SIG-M5 (cell line): ENCODE measurements at places on chromosomes 7 and 10.

- no peak for DNase-seq
These were observed 348.9 kb downstream of the ARL4A start for GRCh38 chr7:13036256-13036780.

GRCh38 chr7:116113310-116113709 lies 82.7 kb upstream of the TFEC start:
- DNase-seq, result no peak

DNA sequence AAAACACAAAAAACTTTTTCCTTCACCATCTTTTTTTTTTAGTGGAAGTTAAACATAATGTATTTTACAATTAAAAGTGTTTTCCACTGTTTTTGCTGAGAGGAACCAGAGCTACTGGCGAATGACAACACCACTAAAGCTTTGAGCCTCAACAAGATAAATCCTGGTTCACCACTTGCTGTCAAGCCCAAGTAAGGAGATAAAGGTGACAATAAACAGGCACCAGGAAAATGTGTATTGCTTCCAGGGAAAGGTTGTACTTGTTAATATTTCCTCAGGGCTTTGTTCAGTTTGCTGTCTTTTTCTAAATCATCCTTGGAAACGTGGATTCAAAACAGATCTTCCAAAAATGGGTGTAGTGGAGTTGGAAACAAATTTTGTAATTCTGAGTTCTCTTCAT lies 109.9 kb upstream of the ANKRD30A start:
- no peak for DNase-seq

- DNase-seq, result no peak
These were observed 28.6 kb upstream of the LAMB4 start for GRCh38 chr7:108158776-108159175.

DNA sequence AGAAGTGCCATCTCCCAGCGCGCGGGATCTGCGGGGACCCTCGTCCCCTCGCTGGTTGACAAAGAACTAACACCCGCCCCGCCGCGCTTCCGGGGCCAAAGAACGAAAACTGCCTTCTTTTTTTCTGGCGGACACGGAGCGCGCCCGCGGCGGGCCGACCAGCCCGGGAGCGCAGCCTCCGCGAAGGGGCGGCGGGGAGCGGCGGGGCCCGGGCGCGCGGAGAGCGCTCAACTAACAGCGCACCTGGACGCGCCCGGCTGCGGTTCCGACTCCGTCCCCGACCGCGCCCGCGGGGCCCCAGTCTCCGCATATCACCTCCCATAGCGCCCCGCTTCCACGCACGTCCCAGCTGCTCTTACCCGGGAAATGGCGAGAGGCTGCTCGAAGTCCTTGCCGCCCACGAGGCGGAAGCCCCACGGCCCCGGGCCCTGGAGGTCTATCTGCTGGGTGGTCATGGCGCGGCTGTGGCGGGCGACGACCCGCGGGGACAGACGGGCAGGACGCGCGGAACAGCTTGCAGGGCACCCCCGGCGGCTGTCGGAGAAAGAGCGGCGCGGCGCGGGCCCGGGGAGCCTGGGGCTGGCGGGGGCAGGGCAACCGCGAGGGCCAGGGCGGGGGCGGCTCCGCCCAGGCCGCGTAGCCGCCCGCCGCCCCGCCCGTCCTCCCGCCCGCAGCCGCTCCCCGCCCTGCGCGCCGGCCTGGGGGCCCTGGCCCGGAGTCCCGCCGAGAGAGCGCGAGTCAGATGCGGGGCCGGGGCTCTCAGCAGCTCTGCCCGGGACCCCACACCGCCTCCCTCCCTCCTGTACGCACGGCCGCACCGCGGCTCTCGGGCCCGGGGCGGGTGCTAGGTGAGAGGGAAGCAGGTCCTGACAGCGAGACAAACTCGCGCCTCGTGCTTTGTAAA lies at the start of gene PDLIM1:
Gene PDLIM1 (minus strand): TSS at position 543 of the 904 bp plus-strand sequence. CDS start 88 bp downstream, at position 455.
- no peak for DNase-seq

- no peak for DNase-seq
These were observed 49.8 kb downstream of the FHIP2A start for GRCh38 chr10:114871379-114871778.

- peak; percentile 29 for DNase-seq
These were observed 754 bp downstream of the GSTO1 start for GRCh38 chr10:104255311-104255981.

GRCh38 chr10:62475551-62475950 lies 101.4 kb downstream of the ZNF365 start:
- DNase-seq, result no peak

DNA sequence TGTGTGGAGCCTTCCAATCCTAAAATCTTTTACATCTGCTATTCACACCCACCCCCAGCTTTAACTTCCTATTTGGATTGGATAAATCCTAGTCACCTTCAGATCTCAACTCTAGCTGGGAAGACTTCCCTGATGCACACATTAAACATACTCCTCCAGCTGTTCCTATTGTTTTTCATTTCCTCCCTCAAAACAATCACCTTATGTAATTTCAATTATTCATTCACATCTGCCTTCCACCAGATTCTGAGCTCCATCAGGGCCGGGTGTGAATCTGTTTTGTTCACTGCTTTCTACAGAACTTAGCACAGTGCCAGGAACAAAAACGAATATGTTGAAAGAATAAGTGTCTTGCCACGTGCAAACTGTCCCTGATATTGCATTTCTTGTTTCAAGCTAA lies 497.4 kb downstream of the PLXDC2 start:
- DNase-seq, result no peak

GRCh38 chr7:15085366-15085765 lies 182.8 kb upstream of the DGKB start:
- no peak for DNase-seq

DNA sequence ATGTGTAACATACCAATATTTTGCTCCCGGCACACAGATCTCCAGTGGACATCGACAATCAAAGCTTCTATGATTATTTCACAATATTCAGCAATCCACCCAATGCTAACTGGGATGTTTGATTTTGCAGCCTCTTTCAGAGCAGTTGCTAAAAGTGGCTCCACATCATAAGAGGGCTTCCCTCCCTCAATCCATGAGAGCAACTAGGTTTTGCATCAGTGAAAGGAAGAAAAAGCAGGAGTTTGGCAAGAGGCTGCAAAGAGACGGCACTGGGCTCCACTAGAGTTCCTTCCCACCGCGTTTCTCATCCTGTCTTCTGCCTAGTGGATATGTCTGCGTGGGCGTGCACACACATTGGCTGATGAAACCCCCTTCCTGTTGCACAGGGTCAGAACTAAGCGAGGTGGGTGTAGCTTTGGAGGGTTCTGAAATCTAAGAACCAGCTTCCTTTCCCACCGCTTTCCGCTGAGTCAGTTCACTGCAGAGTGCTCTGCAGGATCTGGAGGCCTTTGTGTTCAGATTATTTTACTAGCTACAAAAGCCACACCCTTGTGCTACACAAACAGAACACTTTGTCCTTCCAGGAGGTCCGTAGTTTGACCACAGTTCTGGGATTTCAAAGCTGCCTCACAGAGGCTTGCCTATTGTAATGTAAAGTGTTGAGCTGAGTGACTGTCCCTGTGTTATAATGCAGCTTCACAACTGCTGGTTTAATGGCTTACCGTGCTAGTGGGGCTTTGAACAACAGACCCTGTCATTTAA lies 28.1 kb downstream of the ARL4A start:
- peak; percentile 68 for DNase-seq

DNA sequence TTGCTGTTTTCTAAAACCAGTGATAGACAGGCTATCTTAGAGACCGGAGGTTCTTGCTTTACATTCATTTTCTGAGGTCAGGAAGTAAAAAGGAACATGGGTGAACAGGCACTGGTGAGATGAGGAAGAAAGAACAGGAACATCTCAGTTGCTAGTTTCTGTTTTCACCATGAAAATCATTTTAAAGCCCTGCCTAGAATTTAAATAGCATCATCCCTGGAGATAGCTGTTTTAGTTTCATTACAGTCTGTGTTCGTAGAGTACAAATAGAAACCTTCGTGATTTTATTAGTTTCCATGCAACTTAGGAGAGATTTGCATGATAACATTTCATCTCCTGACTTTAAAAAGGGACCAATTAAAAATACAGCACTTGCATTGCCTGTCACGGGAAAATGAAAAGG lies 14.7 kb downstream of the KCNMA1 start:
- DNase-seq, result peak; percentile 32

- no peak for DNase-seq
These were observed 124.5 kb downstream of the LHPP start for GRCh38 chr10:124586142-124586541.

DNA sequence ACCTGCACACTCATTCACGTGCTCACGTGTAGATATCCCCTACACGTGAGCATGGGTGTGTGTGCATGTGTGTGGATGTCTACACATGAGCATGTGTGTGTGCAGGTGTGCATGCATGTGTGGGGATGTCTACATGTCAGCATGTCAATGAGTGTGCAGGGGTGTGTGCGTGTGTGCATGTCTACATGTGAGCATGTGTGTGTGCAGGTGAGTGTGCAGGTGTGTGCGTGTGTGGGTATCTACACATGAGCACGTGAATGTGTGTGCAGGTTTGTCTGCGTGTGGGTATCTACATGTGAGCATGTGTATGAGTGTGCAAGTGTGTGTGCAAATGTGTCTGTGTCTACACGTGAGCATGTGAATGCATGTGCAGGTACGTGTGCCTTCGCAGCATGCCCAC lies 274.8 kb downstream of the PTPRN2 start:
- no peak for DNase-seq

DNA sequence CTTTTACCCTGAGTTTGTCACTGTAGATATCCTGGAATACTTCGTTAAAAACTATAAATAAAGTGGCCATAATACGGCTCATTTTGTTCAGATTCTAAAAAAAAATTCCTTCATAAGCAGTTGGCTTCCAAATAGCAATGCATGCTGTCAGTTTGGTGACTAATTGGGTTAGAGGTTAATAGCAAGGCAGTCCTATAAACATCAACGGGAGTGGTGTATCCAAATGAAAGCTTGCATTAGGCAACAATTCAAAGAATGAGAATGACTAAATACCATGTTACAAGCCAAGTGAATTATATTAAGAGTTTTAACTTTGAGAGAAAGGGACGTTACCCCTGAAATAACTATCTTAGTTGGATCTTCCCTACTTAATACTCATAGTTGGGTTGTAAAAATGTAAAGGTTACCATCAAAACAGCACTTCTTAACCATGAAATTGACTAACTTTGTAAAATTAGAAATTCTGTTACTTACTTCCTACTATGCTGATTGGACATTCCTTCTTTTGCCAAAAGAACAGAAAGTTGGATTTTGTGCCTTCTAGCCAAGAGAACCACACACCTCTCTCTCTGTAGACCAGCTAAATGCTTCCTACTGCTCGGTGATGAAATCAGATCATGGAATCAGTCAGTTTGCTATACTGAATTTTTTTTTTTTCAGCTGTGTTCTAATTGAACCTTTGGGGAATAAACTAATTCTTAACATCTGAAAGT lies 98.0 kb downstream of the KAT6B start:
- no peak for DNase-seq

DNA sequence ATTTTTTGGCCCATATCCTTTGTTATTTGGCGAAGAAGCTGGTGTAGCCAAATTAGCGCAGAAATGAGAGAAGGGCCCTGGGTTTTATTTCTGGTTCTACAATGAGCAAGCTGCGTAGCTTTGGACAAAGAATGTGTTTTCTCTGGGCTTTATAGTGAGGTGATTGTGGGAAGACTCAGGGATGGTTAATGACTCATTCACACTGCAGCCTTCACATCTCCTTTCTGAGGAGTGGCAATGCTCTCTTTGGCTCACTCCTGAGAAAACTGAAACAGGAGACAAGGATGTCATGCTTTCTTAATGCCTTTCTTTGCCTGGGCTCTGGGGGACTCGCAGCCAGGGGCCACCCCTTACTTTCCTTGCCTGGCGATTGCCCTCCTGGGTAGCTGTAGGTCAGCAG lies 271.0 kb upstream of the PODXL start:
- no peak for DNase-seq

DNA sequence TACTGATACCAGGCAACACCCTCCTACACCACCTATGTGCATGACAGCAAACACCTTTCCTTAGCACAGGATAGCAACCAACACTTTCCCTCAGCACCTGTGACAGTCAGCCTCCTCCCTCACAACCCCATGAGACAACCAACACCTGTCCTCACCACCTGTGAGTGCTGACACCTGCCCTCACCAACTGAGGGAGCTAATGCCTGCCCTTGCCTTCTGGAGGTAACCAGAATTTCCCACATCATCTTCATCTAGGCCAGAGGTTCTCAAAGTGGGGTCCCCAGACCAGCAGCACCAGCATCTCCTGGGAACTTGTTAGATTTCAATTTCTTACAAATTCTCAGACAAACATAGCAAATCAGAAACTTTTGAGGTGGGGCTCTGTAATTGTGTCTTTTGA lies 112.5 kb downstream of the GRID1 start:
- no peak for DNase-seq

- no peak for DNase-seq
These were observed 33.6 kb downstream of the TRRAP start for GRCh38 chr7:98911916-98912315.

DNA sequence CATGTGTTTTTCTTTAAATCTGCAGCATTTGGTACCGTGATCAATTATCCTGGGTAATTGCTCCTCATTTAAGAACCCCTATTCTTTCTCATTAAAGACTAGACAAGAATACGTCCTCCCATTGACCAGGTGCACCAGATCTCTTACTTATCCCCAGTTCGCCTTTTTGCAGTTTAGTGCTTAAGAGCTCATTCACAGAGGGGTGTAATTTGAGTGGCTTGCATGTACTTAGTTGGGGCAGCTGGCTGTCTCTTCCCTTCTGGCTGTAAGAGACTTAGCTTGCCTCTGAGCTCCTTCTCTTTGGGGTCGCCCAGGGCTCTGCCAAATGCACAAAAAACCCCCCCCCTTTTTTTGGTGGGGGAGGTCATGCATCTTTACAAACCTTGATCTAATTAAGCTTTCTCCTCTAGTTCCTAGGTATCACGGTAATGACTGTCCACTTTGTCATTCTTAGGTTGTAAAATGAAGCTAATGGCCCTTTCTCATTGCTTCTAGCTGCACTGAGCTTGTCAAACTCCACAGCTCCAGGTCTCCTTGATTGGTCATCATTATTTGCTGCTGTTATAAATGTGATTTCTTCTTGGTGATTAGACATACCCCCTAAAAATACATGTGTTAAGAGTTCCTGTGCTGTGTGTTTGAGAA lies 26.3 kb downstream of the GAD2 start:
- DNase-seq, result no peak

DNA sequence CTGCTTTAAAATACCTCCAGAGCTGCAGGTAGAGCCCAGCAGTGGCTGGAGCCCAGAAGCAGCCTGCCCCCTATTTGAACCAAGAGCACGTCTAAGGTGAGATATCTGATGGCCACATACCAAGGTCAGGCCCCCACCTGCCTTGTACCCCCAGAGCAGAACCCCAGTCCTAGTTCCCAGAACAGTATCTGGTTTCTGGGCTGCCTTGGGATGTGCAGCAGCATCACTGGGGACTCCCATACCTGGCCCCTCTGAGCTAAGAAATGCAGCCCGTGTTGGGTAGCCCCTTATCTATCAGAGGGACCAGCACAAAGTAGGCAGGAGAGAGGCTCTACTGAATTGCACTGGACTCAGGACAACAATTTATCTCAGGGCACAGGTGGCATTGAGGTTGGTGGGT lies 8.9 kb downstream of the SFTPD start:
- no peak for DNase-seq

- no peak for DNase-seq
These were observed 2.0 kb upstream of the CPN1 start for GRCh38 chr10:100083623-100084022.
